ENCODE measurements at places on chromosomes 11 and 22.
A peak's percentile ranks its signal among the peaks of the same experiment; 100 is the strongest.

DNA sequence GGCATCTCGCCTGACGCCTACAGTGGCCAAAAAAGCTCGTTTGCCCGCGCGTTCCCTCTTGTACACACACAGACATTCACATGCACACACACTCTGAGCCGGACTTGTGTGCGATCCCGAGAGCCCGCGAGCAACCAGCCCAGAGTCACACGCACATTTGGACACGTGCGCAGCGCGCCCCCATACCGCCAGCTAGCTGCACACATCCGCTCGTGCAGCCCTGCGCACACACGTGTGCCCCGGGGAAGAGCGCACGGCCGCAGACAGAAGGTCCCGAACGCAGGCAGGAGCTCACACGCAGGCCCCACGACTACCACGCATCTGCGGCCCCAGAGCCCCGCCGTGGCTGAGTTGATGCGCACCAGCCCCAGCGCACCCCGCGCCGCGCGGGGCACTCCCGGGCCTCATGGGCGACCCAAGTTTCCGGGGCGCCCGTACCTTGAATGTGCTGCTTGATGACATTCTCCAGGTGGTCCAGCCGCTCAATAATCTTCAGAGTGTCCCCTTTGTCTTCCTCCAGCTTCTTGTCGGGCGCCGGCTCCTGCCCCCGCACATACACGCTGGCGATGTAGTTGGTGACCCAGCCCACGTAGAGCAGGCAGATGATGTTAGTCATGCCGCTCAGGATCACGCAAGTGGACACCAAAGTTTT is 758 bp downstream of the GALNT18 start:
- peak; percentile 18 for DNase-seq

DNA sequence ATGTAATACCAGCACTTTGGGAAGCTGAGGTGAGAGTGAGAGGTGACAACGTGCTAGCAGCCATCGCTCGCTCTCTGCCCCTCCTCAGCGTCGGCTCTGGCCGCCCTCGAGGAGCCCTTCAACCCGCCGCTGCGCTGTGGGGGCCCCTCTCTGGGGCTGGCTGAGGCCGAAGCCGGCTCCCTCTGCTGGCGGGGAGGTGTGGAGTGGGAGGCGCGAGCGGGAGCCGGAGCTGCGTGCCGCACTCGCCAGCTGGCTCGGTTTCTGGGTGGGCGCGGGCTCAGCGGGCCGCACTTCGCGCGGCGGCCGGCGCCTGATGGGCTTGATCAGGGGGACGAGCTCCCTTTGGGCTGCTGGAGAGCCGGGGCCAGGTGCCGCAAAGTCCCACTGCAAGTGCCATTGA is 98.9 kb upstream of the UBASH3B start:
- DNase-seq, result peak; percentile 47

DNA sequence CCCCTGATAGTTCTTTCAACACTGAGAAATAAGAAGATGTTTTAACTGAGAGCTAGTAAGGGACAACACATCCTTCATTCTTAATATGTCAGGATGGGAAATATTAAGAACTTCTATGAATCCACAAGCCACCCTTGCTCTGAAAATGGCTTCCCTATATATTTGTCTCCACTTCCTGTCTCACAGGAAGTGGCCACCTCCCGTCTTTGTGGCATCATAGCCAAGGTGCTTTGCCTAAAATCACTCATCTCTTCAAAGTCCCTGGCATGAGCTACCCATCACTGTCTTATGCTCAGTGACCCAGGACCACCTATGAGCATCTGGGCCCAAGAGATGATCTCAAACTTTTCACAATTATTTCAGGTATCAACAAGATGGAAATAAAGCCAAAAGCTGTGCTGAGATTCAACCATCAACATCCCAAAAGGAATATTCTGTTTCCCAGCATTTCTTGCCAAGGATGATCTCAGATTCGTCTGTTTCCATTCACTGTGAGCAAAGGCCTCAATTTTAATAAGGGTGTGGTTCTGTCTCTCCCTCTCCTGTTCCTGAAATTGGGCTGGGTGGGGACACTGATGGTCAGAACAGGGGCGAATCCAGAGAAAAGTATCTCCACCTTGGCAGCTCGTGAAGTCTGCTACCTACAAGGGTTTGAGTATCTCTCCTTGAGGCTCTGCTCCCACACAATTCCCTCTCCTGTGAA is 493.9 kb downstream of the MN1 start:
- DNase-seq, result no peak

DNA sequence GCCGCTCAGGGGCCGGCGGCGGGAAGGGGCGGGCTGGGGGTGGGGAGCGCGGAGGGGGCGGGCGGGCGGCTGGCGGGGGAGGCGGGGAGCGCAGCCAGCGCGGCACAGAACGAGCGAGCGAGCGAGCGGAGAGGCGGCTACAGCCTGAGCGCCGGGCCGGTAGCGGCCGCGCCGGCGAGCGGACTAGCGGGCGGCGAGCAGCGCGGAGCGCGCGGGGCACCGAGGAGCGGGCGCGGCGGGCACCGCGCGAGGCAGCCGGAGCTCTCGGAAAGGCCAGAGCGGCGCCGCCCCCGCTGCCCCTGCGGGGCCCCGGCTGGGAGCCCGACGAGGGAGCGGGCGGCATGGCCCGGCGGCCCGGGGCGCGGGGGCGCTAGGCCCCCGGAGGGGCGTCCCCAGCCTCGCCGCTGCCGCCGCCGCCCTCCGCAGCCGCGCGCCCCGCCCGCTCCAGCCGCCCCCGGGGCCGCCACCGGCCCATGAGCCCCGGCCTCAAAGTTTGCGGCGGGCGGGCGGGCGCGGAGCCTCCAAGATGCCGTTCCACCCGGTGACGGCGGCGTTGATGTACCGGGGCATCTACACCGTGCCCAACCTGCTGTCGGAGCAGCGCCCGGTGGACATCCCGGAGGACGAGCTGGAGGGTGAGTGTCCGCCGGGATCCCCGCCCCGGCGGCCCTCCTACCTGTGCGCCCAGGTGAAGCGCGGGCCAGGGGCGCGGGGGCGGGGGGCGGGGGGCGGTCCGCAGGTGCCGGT is at the start of gene CABP7:
CABP7 (plus strand) TSS at position 105 of the 747 bp plus-strand sequence; CDS start at position 527, 422 bp downstream.
- no peak for DNase-seq

GRCh38 chr11:47915374-47915773 is 65.0 kb upstream of the PTPRJ start:
- no peak for DNase-seq

DNA sequence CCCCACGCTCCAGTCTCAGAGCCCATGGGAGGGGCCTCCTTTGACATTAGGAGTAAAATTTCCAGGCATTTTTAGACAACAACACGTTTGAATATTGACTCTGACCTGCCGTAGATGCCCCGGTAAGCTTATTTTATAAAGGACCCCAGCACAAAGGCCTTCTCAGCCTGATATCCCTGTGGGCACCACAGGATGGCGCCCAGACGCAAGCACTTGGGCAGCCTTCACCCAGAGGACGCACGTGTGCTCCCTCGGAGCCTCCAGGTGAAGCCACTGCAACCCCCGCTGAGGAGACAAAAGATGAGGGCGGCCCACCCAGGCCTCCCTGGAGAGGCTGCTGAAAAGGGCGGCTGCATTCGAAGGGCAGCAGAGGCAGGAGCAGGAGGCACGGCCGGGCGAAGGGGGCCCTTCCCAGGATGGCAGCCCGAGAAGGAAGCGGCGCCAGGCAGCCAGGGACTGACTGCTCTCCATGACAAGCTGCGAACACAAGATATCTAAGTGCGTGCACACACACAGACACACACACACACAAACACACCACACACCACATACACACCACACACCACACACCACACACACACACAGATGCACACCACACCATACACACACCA is 15.2 kb upstream of the TH start:
- DNase-seq, result peak; percentile 14

DNA sequence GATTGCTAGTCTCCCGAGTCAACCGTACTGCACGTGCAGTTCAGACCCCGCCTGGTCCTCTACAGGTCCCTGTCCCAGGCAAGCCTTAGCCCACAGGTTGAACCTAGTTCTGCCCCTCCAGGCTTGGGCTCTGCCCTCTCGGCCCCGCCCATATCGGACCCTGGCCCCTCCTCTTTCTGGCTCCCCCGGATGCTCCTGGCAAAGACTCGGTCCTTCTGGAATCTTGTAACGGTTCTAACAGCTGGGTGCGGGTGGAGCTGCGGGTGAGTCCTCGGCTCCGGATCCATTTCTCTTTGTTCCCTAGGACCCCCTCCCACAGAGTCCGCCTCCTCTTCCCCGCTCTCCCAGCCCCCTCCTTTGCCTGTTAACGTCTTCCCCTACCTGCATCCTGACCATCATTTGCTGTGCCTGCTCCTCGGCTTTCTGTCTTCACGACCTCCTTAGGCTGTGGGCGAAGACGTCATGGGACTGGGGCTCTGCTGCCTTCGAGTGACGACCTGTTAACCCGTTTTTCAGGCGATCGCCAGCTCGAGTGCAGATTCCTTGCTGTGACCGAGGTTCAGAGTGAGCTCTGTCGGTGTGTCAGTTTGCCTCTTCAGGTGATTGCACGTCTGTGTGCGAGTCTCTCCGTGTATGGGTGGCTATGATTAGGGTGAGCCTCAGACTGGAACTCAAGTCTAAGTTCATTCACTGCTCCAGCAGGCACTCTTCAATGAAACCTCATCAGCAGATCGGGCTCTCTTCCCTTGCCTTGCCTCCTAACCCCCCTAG is at the start of gene DNHD1:
DNHD1 (plus strand) TSS at position 212 of the 771 bp plus-strand sequence. CDS start 936 bp downstream, outside the sequence.
- DNase-seq, result no peak

- no peak for DNase-seq
These were observed 87.1 kb upstream of the CSNK2A3 start for GRCh38 chr11:11440144-11440543.

- DNase-seq, result peak; percentile 99
These were observed 61.4 kb upstream of the BMAL1 start for GRCh38 chr11:13216019-13216710.

- DNase-seq, result no peak
These were observed 1.5 kb downstream of the RPS6KA4 start for GRCh38 chr11:64360448-64360921.

DNA sequence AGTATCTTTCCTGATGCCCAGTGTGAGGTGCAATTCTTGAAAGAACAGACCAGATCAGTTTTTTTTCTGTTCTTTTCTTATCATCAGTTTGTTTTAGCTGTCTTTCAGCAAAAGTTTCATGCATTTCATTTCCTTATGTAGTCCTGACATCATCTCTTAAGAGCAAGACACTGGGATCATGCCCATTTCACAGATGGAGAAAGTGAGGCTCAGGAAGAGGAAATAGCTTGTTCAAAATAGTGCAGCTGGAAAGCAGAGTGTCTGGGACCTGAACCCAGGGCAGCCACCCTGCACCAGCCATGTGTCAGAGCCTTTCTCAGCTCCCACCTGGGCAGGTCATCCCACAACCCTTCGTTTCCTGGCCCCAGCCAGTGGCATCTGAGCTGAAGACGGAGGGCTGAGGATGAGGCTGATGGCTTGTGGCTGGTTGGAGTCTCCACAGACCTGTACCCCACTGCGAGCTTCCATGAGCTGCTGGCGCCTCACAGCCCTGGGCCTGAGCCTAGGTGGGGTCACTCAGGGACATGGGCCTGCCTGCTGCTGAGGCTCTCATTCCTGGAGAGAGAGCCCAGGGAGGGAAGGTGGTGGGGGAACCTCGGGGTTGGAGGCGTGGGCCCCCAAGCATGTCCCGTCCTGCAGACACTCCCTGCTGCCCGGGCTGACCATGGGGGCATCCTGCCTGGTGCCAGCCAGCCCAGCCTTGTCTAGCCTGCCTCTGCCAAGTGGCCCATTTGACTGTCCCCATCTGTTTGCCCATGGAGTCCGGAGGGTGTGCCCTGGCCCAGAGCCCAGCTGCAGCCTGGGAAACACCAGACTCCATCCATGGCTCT is 61.8 kb downstream of the SMIM38 start:
- no peak for DNase-seq

- peak; percentile 18 for DNase-seq
These were observed at the start of gene BIK for GRCh38 chr22:43110444-43110926. BIK (plus strand) TSS chr22:43110750; CDS start chr22:43124023, 13,273 bp downstream.

DNA sequence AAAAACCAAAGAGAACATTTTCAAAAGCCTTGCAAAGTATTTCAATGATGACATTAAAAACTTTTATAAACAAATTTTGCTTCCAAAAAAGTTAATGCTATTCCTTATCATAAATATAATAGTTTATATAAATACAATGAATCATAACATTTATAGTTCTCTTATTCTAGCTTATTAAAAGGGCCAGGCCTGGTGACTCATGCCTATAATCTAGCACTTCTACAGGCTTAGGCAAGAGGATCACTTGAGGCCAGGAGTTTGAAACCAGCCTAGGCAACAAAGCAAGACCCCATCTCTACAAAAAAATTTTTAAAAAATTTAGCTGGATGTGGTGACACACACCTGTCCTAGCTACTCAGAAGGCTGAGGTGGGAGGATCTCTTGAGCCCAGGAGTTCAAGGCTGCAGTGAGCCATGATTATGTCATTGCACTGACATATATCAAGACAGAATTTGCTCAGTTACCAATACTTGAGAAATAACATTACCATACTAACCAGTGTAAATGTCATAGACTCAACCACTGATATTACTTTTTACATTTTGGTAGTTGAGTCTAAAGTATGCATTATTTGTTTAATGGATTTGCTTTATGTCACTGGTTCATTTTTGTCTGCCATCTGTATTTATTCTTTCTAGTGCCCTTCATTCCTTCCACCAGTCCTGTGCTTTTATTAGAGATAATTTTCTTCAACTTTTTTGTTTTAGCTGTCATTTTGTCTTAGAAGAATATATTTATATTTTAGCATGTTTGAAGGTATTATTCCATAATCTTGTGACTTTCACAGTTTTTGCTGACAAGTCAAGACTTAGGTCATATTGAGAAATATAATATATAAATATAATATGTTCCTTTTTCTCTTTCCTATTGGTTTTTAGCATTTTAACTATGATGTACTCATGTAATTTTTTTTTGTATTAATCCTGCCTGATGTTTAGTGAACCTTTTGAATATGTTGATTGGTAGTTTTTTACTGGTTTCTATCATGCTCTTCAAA is 56.2 kb downstream of the CYP2R1 start:
- DNase-seq, result no peak

DNA sequence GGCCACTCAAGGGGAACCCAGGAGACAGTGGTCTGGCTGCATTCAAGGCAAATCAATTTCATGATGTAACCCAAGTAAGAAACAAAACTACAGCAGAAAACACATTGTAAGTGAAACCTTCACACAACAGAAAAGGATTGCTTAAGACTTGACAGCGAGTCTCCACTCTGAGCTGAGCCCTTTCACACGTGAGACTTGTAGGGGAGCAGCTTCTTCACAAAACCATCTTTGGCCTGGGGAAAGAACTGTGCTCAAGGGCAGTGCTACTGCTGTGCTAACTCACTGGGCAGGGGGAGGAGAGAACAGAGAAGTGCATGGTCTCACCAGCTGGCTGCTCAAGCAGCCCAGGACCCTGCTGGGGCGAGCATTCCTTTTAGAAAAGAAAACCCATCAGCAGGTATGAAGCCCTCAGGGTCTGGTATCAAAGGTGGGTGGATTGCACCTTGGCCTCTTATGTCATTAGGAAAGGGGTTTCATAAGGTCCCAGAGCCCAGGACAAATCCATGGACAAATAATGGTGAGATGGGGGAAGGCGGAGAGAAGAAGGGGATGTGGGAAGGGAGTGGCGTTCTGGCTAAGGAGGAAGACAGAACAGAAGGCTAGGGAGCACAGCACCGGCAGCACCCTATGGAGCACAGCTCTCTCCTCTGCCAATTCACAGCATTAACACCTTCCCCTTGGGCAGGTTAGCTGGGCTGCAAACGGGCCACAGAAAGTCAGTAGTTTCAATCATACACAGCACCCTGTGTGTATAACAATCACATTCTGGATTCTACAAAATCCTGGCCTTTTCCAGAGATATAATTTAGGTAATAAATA is 20.6 kb upstream of the RAPSN start:
- no peak for DNase-seq

GRCh38 chr11:86688398-86689179 is 16.2 kb upstream of the ME3 start:
- DNase-seq, result peak; percentile 89

GRCh38 chr11:94030059-94030458 is 8.9 kb downstream of the HEPHL1 start:
- no peak for DNase-seq
